ENCODE measurements at places on chromosomes 3 and 15. TPM values are rescaled to one million over a fixed set of nuclear protein-coding genes. Genes with fewer than 3 reads are reported as not detected.

The WNT7A gene
- not detected for total RNA-seq

The ITGB5 gene
- 0.65 TPM for total RNA-seq

The CISH gene
- total RNA-seq: 271 TPM

The STRA6 gene
- total RNA-seq: 0.43 TPM

The SLC30A4 gene
- total RNA-seq: 4.3 TPM

The P3H2 gene
- total RNA-seq: not detected

- no peak overlapping the region for H3K27ac ChIP-seq
- no peaks in the 10 kb centered on the region for H3K27me3 ChIP-seq
- no peak for DNase-seq
- no peaks in the 10 kb centered on the region for H3K36me3 ChIP-seq
- H3K4me3 ChIP-seq: no peak overlapping the region
Measured at GRCh38 chr3:34646911-34647460, 848.6 kb downstream of the PDCD6IP start.

- no peak overlapping the region for H3K27ac ChIP-seq
- no peak overlapping the region for H3K4me3 ChIP-seq
- peaks cover 13% of the 10 kb centered on the region for H3K27me3 ChIP-seq
- peaks cover 22% of the 10 kb centered on the region for H3K4me1 ChIP-seq
- DNase-seq: no peak
Measured at GRCh38 chr3:108415661-108416060, 94.7 kb downstream of the MYH15 start.

- H3K4me1 ChIP-seq: peaks cover 49% of the 10 kb centered on the region
- H3K36me3 ChIP-seq: peaks cover 2% of the 10 kb centered on the region
- no peaks in the 10 kb centered on the region for H3K27me3 ChIP-seq
- no peak for DNase-seq
- no peak overlapping the region for H3K4me3 ChIP-seq
Measured at GRCh38 chr3:150733373-150733935, 29.5 kb downstream of the SIAH2 start.

DNA sequence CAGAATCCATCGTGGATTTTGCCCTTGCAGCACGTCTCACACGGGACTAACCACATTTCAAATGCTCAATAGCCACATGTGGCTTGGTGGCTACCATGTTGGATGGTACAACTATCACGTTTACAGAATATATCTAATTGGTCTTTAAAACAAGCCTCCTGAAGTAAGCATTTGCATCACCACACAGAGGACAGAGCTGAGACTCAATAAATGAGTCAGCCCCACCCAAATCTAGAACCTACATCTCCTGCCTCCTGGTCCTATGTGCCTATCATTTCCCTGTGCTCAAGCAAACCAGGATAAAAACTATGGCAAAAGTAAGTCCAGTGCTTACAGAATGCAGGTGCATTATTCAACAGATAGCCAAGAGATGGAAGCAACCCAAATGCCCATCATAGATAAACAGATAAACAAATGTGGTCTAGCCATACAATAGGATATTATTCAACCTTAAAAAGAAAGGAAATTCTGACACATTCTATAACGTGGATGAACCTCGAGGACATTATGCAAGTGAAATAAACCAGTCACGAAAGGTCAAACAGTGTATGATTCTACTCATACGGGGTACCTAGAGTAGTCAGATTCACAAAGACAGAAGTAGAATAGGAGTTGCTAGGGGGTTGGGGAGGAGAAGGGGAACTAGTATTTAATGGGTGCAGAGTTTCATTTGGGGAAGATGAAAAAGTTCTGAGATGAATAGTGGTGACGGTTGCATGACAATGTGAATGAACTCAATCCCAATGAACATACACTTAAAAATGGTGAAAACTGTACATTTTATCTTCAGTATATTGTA, 43.9 kb downstream of the SRGAP3 start:
- DNase-seq: no peak
- H3K4me3 ChIP-seq: no peak overlapping the region
- H3K27me3 ChIP-seq: peaks cover 6% of the 10 kb centered on the region
- H3K36me3 ChIP-seq: no peaks in the 10 kb centered on the region

- H3K27me3 ChIP-seq: no peaks in the 10 kb centered on the region
- no peak overlapping the region for H3K4me3 ChIP-seq
- no peaks in the 10 kb centered on the region for H3K36me3 ChIP-seq
- no peaks in the 10 kb centered on the region for H3K4me1 ChIP-seq
Measured at GRCh38 chr3:182092662-182093262, 381.0 kb downstream of the SOX2 start.

DNA sequence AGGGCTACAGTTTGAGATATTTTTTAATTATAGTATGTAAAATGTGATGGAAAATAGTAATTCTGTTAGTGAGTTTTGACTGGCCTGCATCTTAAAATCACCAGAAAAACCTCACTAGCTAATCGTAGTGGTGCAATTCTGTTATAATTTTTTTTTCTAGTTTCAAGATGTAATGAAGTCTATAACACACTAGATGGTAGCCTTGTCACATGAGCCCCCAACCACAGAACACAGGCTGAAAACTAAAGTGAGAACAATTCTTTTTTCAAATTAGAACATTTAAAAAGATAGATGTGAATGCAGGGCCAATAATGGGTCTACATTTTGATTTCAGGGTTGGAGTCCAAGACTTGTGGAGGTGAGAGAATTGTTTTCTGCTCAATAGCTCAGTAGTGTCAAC, 83.3 kb upstream of the KCNH8 start:
- no peaks in the 10 kb centered on the region for H3K36me3 ChIP-seq
- no peaks in the 10 kb centered on the region for H3K27me3 ChIP-seq
- no peak for DNase-seq

DNA sequence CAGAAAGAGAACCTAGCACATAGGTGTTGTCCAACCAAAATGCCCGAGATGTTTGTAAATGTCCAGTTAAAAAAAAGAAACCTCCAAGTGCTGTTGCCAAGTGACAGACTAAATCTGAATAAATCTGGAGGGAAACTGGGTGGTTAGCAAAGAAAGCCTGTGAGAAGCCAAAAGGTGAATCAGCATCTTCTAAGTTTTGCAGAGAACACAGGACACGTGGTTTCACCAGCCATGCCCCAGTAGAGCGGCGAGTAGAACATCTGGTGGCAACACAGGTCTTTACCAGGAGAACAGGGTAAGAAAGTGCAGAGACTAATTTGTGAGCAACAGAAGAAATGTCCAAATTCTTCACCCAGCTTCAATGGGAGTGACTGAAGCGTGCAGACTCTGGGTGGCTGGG, 986.0 kb downstream of the ROBO2 start:
- H3K36me3 ChIP-seq: peaks cover 5% of the 10 kb centered on the region
- H3K4me1 ChIP-seq: no peaks in the 10 kb centered on the region
- no peak overlapping the region for H3K27ac ChIP-seq
- no peaks in the 10 kb centered on the region for H3K27me3 ChIP-seq
- H3K4me3 ChIP-seq: no peak overlapping the region
- DNase-seq: no peak

- H3K4me3 ChIP-seq: no peak overlapping the region
- DNase-seq: no peak
- H3K27ac ChIP-seq: no peak overlapping the region
- no peaks in the 10 kb centered on the region for H3K27me3 ChIP-seq
- H3K4me1 ChIP-seq: no peaks in the 10 kb centered on the region
Measured at GRCh38 chr15:100775581-100776185, 103.9 kb upstream of the ALDH1A3 start.

- H3K4me3 ChIP-seq: no peak overlapping the region
- no peak for DNase-seq
- no peaks in the 10 kb centered on the region for H3K4me1 ChIP-seq
- H3K36me3 ChIP-seq: no peaks in the 10 kb centered on the region
Measured at GRCh38 chr3:134425943-134426342, 51.7 kb upstream of the AMOTL2 start.

DNA sequence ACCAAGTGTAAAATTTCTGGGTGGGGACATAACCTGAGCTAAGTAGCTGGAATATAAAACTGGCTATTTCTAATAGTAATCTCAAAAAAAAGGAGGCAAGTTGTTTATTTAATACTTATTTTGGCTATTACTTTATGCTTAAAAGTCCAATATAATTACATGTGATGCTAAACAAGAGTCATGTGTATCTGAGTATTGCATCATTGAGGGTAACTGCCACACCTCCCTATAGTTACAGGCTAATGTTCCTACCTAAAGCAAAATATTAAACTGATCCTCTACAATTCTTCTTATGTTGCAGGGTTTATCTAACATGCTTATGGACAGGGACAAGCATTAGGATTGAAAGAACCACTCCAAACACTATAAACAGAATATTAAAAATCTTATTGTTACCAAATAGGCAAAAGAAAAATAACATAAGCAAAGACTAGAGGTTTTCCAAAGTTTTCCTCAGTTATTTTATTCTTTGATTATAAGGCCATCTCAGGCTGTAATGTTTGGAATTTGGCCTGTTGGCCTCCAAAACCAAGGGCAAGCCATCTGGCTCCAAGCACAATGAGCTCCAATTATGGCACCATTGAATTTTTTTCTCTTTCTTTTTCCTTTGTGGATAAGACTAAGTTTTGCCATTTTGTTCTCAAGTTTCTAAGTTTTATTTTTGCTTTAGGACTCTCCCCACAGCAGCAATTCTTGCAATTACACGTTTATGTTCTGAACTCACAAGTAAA, 75.8 kb upstream of the ABI3BP start:
- H3K27ac ChIP-seq: no peak overlapping the region
- H3K4me3 ChIP-seq: no peak overlapping the region
- peaks cover 7% of the 10 kb centered on the region for H3K4me1 ChIP-seq
- peaks cover 47% of the 10 kb centered on the region for H3K27me3 ChIP-seq
- no peak for DNase-seq
- H3K36me3 ChIP-seq: no peaks in the 10 kb centered on the region

- no peaks in the 10 kb centered on the region for H3K36me3 ChIP-seq
- H3K4me3 ChIP-seq: peak overlapping the region; percentile 63
- peaks cover 4% of the 10 kb centered on the region for H3K4me1 ChIP-seq
- DNase-seq: peak; percentile 86
- H3K27me3 ChIP-seq: peaks cover 13% of the 10 kb centered on the region
- no peak overlapping the region for H3K27ac ChIP-seq
Measured at GRCh38 chr15:45429941-45430792, 51.8 kb upstream of the GATM start.

GRCh38 chr3:160879859-160880258, 123.8 kb downstream of the PPM1L start:
- H3K27me3 ChIP-seq: no peaks in the 10 kb centered on the region
- no peak for DNase-seq

DNA sequence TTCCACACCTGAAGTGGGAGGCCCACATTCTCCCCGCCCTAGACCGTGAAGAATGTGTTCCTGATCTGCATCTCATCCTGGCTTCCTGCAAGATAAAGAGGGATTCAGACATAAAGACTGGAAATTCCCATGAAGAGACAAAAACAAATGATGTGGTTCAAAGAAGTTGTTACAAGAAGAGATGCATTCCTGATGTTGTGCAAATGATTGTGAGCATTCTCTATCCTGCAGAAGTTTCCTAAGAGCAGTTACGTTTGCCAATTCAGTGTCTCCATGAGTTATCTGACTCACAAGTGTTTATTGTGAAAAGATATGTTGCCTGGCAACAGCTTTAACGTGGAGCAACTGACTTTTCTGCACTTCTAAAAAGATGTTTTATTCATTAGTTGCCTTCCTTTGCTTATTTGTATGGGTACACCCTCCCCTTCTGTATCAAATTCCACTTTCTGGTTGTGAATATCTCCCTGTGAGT, 107.8 kb downstream of the ZIC4 start:
- H3K4me1 ChIP-seq: no peaks in the 10 kb centered on the region
- DNase-seq: no peak
- H3K27me3 ChIP-seq: no peaks in the 10 kb centered on the region
- no peaks in the 10 kb centered on the region for H3K36me3 ChIP-seq
- no peak overlapping the region for H3K4me3 ChIP-seq
- H3K27ac ChIP-seq: no peak overlapping the region

GRCh38 chr3:102510663-102511062, 75.8 kb downstream of the ZPLD1 start:
- H3K36me3 ChIP-seq: no peaks in the 10 kb centered on the region
- H3K4me1 ChIP-seq: no peaks in the 10 kb centered on the region
- no peaks in the 10 kb centered on the region for H3K27me3 ChIP-seq
- H3K27ac ChIP-seq: no peak overlapping the region
- H3K4me3 ChIP-seq: no peak overlapping the region
- DNase-seq: no peak
